ENCODE measurements at places on chromosomes 3 and 15.

DNA sequence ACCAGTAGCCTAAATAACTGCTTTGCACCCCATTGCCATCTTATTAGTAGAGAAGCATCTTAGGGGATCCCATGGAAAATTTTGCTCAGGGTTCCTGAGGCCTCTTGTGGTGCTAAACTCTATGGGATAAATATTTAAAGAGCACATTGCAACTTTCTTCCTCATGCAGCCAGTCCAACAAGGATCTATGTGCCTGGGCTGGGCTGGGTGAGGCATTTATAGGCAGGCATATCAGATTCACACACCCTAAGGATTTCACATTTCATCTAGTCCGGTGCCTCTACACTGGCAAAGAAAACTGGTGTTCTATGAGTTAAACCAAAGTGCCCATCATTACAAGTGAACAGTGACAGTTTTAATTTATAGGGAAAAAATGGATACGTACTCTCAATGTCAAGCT, 512.3 kb downstream of the EDEM1 start:
- DNase-seq, result no peak

DNA sequence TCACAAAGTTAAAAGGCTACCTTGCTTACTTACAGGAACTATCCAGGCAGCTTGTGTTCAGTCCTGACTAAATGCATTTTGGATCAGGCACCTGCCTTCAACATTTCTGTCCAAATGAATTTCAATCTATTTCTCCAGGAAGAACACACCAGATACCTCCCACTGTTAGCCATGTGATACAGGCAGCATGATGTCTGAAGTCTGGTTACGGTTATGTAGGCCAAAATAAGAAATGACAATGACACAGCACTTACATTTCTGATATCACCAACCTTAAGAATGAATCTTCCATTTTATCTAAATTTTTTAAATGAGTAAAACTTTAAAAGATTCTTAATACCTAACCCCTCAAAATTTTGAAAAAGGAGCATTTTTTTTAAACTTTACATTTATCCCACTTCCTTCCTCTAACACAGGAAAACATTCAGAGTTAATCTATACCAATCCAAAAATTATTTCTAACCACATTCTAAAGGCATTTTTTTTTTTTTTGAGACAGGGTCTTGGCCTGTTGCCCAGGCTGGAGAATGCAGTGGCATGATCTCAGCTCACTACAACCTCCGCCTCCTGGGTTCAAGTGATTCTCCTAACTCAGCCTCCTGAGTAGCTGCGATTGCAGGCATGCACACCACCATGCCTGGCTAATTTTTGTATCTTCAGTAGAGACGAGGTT, at the start of gene MAP4:
TSS of gene MAP4 (minus strand) at position 116 of the 673 bp plus-strand sequence. CDS start 17,556 bp downstream, outside the sequence.
- no peak for DNase-seq

DNA sequence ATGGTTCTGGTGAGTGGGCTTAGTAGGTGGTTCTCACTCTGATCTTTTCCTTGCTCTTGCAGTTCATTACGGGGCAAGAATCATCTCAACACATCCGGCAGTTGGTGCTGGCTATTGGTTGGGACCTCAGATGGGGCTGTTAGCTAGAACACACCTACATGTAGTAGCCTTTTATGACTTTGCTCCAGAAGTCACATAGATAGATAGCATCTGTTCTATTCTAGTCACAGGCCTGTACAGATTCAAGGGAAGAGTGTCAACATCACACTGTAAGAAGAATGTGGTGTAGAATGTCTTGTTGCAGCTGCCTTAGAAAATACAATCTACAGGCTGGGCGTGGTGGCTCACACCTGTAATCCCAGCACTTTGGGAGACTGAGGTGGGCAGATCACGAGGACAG, 15.1 kb downstream of the RAB5A start:
- DNase-seq, result no peak

DNA sequence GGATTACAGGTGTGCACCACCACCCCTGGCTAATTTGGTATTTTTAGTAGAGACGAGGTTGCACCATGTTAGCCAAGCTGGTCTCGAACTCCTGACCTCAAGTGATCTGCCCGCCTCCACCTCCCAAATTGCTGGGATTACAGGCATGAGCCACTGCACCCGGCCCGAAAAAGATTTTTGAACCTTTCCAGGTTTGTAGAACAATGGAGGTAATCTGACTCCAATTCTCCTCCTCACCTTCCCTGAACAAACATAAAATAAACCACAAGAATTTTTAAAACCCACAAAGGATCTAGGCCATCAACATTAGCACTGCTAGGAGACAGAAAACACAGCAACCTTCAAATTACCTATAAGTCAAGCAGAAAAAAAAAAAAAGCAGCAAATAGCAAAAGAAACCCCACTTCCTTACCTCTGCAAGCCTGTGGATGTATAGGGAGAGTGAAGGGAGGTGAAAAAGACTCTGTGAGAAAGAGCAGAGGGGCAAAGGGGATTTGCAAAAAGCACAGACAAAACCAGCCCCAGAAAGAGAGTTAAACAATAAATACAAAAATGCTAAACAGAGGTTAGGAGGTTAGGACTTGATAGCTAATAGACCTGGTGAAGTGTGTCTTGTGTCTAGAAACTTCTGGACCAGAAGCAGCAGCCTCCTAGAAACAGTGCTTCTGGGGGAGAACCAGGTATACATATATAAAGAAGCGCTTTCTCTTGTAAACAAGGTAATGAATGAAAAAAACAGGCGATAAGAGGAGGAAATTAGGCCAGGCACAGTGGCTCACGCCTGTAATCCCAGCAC, 32.1 kb downstream of the TFDP2 start:
- no peak for DNase-seq

DNA sequence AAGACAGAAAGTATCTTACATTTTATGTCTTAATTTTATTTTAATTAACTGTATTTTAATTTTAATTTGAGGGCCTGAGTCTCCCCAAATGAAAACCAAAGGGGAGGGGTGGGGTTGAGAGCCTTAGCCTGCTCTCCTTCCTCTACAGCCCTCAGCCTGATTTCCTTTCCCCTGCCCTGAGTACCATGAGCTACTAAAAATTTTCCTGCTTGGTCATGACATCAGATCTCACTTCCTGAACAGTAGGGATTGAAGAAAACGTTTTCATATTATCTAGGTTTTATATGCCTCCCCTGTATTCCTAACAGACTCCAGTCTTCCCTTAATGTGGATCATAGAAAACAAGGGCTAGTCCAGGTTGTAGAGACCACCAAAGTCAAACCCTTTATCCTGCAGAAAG, 133.9 kb downstream of the MYLK start:
- no peak for DNase-seq

DNA sequence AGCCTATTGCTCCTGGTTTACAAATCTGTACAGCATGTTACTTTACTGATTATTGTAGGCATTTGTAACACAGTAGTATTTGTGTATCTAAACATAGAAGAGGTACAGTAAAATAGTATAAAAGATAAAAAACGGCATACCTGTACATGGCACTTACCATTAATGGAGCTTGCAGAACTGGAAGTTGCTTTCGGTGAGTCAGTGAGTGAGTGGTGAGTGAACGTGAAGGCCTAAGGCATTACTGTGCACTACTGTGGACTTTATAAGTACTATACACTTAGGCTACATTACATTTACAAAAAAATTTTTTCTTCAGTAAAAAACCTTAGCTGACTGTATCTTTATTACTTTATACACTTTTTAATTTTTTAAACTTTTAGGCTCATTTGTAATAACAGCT, 90.9 kb downstream of the RAP2B start:
- no peak for DNase-seq

- no peak for DNase-seq
Measured at GRCh38 chr3:170437176-170437575, 18.5 kb downstream of the CLDN11 start.

All from left kidney (tissue), 8 donors.